Gastrocnemius medialis (tissue), 4 donors: ENCODE measurements at places on chromosomes 6 and 20. TPM values are rescaled to one million over a fixed set of nuclear protein-coding genes. Genes with fewer than 3 reads are reported as not detected.

The FOXC1 gene
- total RNA-seq, result 3.9 TPM

The FUT9 gene
- not detected for total RNA-seq

The COL21A1 gene
- total RNA-seq, result 0.60 TPM

The EYS gene
- total RNA-seq, result not detected

GRCh38 chr6:123562264-123562663 lies 74.5 kb downstream of the TRDN start:
- H3K36me3 ChIP-seq, result no peaks in the 10 kb centered on the region
- peaks cover 41% of the 10 kb centered on the region for H3K4me1 ChIP-seq
- no peak overlapping the region for H3K4me3 ChIP-seq
- peak overlapping the region; percentile 75 for H3K27ac ChIP-seq

DNA sequence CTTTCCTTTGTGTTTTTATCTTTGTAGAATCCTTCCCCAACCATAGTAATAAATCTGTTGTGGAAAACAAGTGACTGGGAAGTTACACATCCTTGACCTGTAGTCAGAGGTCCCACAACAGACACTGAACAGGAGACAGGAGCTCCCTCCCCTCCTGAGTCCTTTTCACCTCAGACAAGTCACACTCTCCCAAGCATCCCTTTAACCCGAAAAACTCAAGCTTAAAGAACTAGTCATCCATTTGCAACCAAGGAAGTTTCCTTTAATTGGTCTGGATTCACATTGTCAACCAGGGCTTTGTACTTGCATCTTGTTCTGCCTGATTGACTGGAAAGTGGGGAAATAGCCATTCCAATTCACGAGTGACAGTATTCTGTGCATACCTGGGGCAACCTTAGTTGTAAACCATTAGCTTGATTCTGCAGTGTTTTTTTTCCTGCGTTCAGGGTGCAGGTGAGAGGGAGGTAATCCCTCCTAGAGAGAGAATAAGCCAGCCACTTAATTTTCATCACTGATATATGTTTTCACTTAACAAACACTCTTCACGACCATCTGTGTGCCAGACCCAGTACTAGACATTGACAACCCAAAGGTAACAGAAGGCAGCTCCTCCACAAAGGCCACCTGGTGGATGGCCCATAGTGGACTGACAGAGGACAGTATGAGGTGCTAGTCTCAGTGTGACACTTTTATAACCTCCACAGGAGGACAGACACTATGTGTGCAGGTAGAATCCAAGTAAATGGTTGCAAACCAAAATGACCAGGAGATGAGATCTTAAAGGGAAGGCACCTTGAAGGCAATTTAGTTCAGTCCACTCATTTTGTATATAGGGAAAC lies 112.4 kb downstream of the SLX4IP start:
- DNase-seq, result no peak
- H3K27ac ChIP-seq, result no peak overlapping the region
- no peak overlapping the region for H3K4me3 ChIP-seq
- H3K4me1 ChIP-seq, result no peaks in the 10 kb centered on the region
- H3K27me3 ChIP-seq, result no peaks in the 10 kb centered on the region

DNA sequence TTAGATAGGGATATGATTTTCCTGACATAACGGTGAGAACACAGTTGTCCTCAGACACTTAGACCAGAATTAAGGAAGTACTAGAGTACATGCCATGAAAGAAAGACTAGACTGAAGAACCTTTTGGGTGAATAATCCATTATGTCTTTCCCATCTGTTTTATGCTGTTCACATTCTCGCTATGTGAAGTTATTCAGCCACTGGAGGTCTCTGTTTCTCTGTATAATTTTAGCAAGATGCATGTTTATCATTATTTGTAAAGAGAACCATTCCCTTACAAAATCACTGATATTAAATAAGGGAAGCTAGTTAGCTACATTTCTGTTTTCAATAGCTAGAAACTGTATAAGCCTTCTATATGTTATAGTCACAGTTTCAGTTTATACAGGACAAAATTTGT lies 391.9 kb downstream of the CD109 start:
- H3K36me3 ChIP-seq, result no peaks in the 10 kb centered on the region
- H3K27ac ChIP-seq, result no peak overlapping the region
- no peaks in the 10 kb centered on the region for H3K27me3 ChIP-seq
- H3K4me1 ChIP-seq, result no peaks in the 10 kb centered on the region
- no peak overlapping the region for H3K4me3 ChIP-seq

DNA sequence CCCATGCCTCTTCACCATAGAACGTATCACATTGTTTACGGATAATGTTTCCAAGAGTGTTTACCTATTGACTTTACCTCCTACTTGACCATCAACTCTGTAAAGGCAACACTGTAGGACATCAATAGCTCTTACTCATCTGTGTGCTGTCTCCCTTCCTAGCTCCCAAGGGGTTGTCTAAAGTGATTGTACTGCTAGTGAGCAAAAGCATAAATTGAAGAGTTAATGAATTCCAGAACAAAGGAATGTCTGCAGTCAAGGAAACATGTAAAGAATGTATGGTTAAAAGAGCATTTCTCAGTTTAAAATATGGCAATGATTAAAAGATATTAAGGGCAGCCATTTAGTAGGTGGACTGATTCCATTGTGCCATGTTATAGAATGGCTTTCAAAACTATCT lies 985.4 kb downstream of the TBC1D32 start:
- H3K36me3 ChIP-seq, result no peaks in the 10 kb centered on the region
- no peak for DNase-seq
- H3K27ac ChIP-seq, result no peak overlapping the region

DNA sequence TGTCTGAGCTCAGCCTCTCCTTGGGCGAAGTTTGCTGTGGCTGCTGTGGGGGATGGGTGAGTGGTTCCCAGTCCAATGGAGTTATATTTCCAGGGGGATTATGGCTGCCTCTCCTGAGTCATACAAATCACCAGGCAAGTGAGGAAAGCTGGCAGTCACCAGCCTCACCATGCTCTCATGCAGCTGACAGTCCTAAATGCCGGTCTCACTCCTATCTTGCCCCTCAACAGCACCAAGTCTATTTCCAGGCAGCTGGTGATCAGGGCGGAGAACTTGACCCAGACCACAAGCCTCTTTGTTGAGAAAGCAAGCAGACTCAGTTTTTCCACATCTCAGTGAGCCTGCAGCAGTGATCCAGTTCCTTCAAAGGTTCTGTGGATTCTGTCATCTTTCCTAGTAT lies 98.9 kb downstream of the TBC1D32 start:
- H3K4me3 ChIP-seq, result no peak overlapping the region
- H3K36me3 ChIP-seq, result no peaks in the 10 kb centered on the region
- H3K4me1 ChIP-seq, result no peaks in the 10 kb centered on the region
- H3K27me3 ChIP-seq, result no peaks in the 10 kb centered on the region
- DNase-seq, result no peak

DNA sequence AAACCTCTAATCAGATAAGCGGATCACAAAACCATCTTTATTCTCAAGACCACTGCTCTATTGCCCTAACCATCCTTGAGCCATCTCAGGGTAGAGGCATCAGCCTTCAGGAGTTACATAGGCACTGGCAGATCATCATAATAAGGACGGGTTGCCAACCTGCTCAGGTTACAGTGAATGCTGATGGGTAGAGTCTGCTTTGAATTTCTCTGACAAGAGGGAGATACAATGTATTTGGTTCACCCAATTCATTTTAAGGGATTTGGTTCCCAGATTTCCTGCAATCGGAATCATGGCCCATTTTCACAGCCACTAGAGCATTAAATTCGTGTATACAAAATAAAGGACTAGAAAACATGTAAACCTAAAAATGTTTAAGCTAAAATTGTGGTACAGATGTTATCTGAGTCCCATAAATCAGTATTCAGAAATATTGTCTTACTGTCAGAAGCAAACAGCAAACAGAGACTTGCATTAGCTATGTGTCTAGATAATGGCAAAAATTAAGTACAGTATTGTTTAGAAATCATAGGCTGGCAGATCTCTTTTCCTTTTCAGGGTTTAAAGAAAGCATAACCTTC lies 41.9 kb upstream of the TMEM170B start:
- DNase-seq, result no peak
- H3K4me3 ChIP-seq, result no peak overlapping the region
- no peaks in the 10 kb centered on the region for H3K36me3 ChIP-seq
- H3K27ac ChIP-seq, result no peak overlapping the region
- no peaks in the 10 kb centered on the region for H3K27me3 ChIP-seq
